Endothelial cell of umbilical vein (primary cell): ENCODE measurements at places on chromosomes 1 and 21. TPM values are rescaled to one million over a fixed set of nuclear protein-coding genes. Genes with fewer than 3 reads are reported as not detected.

DNA sequence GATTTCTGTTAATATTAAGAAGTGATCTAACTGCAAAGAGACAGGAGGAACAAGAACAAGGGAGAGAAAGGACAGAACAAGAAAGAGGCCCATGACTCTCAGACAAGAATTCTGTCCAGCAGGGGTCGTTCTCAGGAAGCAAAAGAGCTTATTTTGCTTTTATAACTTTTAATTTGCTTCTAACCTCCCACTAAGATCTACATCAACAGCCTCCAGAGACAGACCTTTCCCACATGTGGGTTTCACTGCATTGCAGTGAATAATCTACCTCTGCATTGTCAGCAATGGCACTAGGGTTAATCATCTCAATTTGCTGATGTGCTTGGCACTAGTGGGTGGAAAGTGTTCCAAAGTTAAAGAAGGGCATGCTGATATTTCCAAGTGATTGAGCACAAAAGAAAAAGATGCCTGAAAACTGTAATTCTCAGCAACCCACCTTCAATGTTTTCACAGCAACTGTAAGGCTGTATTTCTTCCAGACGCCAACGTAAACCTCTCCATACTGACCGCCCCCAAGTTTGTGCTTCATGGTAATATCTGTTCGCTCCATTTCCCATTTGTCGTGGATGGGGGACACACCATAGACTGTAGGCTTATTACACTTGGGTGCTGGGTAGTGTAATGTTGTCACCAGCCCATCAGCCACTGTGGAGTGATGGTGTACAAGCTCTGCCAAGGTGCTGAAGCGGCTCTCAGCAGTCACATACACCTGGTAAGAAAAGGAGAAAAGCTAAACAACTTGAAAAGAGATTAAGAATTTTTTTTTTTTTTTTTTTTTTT lies 39.5 kb downstream of the TOR3A start:
- H3K36me3 ChIP-seq, result peaks cover 48% of the 10 kb centered on the region
- no peak overlapping the region for H3K4me3 ChIP-seq
- H3K27me3 ChIP-seq, result no peaks in the 10 kb centered on the region
- DNase-seq, result no peak
- peaks cover 13% of the 10 kb centered on the region for H3K4me1 ChIP-seq

GRCh38 chr1:117654493-117655219 lies 48.8 kb downstream of the TENT5C start:
- H3K36me3 ChIP-seq, result no peaks in the 10 kb centered on the region
- no peaks in the 10 kb centered on the region for H3K27me3 ChIP-seq
- DNase-seq, result no peak
- no peak overlapping the region for H3K4me3 ChIP-seq

DNA sequence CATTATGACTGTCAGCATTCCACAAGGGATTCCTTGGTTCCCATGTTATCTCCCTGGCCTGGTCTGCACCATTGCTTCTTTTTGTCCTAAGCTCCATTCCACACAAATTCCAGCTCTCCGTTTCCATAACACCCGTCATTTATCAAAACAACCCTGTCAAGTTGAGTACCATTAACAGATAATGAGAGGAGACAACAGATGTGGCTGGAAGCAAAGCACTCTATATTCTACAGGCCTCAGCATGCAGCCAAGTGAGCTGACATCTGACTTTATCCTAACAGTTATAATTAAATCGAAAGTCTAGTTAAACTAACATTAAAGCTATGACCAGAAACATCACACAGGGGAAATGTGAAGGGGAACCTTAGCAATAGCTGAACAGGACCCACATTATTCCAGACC lies 110.4 kb downstream of the RERE start:
- no peaks in the 10 kb centered on the region for H3K36me3 ChIP-seq
- peaks cover 22% of the 10 kb centered on the region for H3K4me1 ChIP-seq
- H3K4me3 ChIP-seq, result no peak overlapping the region
- no peak for DNase-seq
- H3K27me3 ChIP-seq, result no peaks in the 10 kb centered on the region

GRCh38 chr1:146001709-146002108 lies 5.3 kb upstream of the TXNIP start:
- H3K27ac ChIP-seq, result no peak overlapping the region
- H3K4me1 ChIP-seq, result peaks cover 14% of the 10 kb centered on the region

S100A7A gene
- not detected in 2 replicates for total RNA-seq
